ENCODE measurements at places on chromosomes 5 and 9. TPM values are rescaled to one million over a fixed set of nuclear protein-coding genes. Genes with fewer than 3 reads are reported as not detected.

Gene CKMT2
- total RNA-seq: 3.4 TPM

Gene SHB
- 20.9 TPM for total RNA-seq

Gene ADCY2
- total RNA-seq: 18.4 TPM

Gene MYORG
- total RNA-seq: 4.4 TPM

Gene MOB3B
- 11.0 TPM for total RNA-seq

Gene BTNL9
- total RNA-seq: 34.1 TPM

Gene CFAP90
- total RNA-seq: 2.5 TPM

Gene SPATA31E1
- not detected for total RNA-seq

Gene TPPP
- total RNA-seq: 4.7 TPM

Gene CHSY3
- 3.9 TPM for total RNA-seq

Gene PCDHA2
- total RNA-seq: not detected

Gene NAA35
- total RNA-seq: 20.1 TPM
